A375 (cell line): ENCODE measurements at places on chromosomes 7 and 10. TPM values are rescaled to one million over a fixed set of nuclear protein-coding genes. Genes with fewer than 3 reads are reported as not detected.

CRHR2 gene
- not detected in 2 replicates for total RNA-seq

LHFPL3 gene
- total RNA-seq: not detected in 2 replicates

HACD1 gene
- 17.4 and 22.0 TPM in 2 replicates for total RNA-seq

MYL10 gene
- 0.75 TPM in 1 of 2 replicates, not detected in the other for total RNA-seq

COBL gene
- 4.1 and 5.0 TPM in 2 replicates for total RNA-seq

STN1 gene
- total RNA-seq: 41.6 and 52.5 TPM in 2 replicates

GNAI1 gene
- total RNA-seq: 11.2 and 18.0 TPM in 2 replicates

PVRIG gene
- total RNA-seq: not detected in 2 replicates

DNAH11 gene
- total RNA-seq: 1.6 and 5.0 TPM in 2 replicates

FXYD4 gene
- total RNA-seq: not detected in 2 replicates

GIMAP5 gene
- not detected in 2 replicates for total RNA-seq

GRM8 gene
- total RNA-seq: 1.1 and 2.5 TPM in 2 replicates

VAX1 gene
- 0.41 and 0.61 TPM in 2 replicates for total RNA-seq

CLRN3 gene
- total RNA-seq: not detected in 2 replicates

HABP2 gene
- total RNA-seq: 0.08 TPM in 1 of 2 replicates, not detected in the other

FAM221A gene
- 1.6 and 1.8 TPM in 2 replicates for total RNA-seq

SLC16A9 gene
- 0.87 and 1.1 TPM in 2 replicates for total RNA-seq

ATRNL1 gene
- 4.1 and 4.2 TPM in 2 replicates for total RNA-seq

FOXI2 gene
- not detected in 2 replicates for total RNA-seq
